ENCODE measurements at places on chromosomes 7 and 10. TPM values are rescaled to one million over a fixed set of nuclear protein-coding genes. Genes with fewer than 3 reads are reported as not detected.

- peaks cover 74% of the 10 kb centered on the region for H3K36me3 ChIP-seq
- H3K4me1 ChIP-seq, result peaks cover 91% of the 10 kb centered on the region
- H3K27me3 ChIP-seq, result no peaks in the 10 kb centered on the region
- no peak overlapping the region for H3K4me3 ChIP-seq
- no peak for DNase-seq
Observed at GRCh38 chr10:80165173-80165572, 32.6 kb downstream of the PLAC9 start.

The DRGX gene
- total RNA-seq, result not detected

- no peak for DNase-seq
- H3K27me3 ChIP-seq, result no peaks in the 10 kb centered on the region
- peak overlapping the region; percentile 3 for H3K27ac ChIP-seq
- H3K36me3 ChIP-seq, result no peaks in the 10 kb centered on the region
- H3K4me3 ChIP-seq, result no peak overlapping the region
Observed at GRCh38 chr7:36265680-36266079, 112.6 kb downstream of the EEPD1 start.

- no peak for DNase-seq
- no peaks in the 10 kb centered on the region for H3K36me3 ChIP-seq
- H3K27me3 ChIP-seq, result no peaks in the 10 kb centered on the region
- H3K27ac ChIP-seq, result no peak overlapping the region
Observed at GRCh38 chr7:159128767-159129166, 15.9 kb downstream of the VIPR2 start.

The DIP2C gene
- total RNA-seq, result 39.4 TPM

GRCh38 chr10:100551196-100551595 lies 15.5 kb downstream of the HIF1AN start:
- no peak for DNase-seq
- H3K4me3 ChIP-seq, result no peak overlapping the region
- no peak overlapping the region for H3K27ac ChIP-seq
- no peaks in the 10 kb centered on the region for H3K27me3 ChIP-seq
- no peaks in the 10 kb centered on the region for H3K4me1 ChIP-seq

DNA sequence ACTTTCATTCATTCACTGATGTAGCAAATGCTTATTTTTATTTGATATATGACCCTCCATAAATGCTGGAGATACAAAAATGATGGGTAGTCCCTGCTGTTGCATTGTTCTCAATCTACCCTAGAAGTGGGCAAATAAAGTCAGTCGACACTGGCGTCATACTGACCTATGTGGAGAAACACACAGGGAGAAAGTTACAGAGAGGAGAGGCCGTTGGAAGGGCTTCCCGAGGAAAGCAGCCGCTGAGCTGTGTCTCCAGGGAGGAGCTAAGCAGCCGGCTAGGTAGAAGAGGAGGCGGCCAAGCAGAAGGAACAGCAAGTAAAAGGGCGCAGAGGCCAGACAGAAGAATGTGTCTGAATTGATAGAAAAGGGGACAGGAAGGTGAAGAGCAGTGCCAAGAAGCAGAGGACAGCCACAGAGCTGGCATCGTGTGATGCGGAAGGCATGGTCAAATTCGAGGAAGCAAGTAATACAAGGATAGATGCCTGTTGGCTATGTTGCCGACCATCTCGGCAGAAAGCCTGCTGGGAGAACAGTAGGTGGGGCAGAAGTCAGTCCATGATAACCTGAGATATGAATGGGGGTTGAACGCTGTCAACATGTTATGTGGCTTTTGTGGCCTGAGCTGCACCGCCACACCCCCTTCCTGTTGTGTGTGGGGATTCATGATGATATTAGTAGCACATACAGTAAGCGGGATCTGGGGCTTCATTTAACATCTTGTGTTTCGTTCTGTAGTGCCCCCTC lies 25.9 kb downstream of the ST8SIA6 start:
- H3K27me3 ChIP-seq, result no peaks in the 10 kb centered on the region
- H3K4me1 ChIP-seq, result peaks cover 6% of the 10 kb centered on the region

- no peaks in the 10 kb centered on the region for H3K36me3 ChIP-seq
- peaks cover 3% of the 10 kb centered on the region for H3K27me3 ChIP-seq
- no peak for DNase-seq
Observed at GRCh38 chr10:69866688-69867461, 65.2 kb downstream of the COL13A1 start.

The MCM7 gene
- 36.7 TPM for total RNA-seq

- H3K27ac ChIP-seq, result no peak within 1 kb of the TSS
- H3K4me1 ChIP-seq, result no peaks in the 10 kb centered on the region
- no peaks in the 10 kb centered on the region for H3K27me3 ChIP-seq
- peak; percentile 8 for DNase-seq
- no peaks in the 10 kb centered on the region for H3K36me3 ChIP-seq
Observed at GRCh38 chr10:61662794-61663259, at the start of gene CABCOCO1. Gene CABCOCO1 (plus strand): TSS chr10:61662929. CDS start chr10:61662973, 44 bp downstream.

GRCh38 chr7:51080622-51081269 lies 235.9 kb downstream of the COBL start:
- H3K4me1 ChIP-seq, result no peaks in the 10 kb centered on the region
- no peak overlapping the region for H3K27ac ChIP-seq
- H3K36me3 ChIP-seq, result no peaks in the 10 kb centered on the region
- no peak overlapping the region for H3K4me3 ChIP-seq
- no peaks in the 10 kb centered on the region for H3K27me3 ChIP-seq
- no peak for DNase-seq

DNA sequence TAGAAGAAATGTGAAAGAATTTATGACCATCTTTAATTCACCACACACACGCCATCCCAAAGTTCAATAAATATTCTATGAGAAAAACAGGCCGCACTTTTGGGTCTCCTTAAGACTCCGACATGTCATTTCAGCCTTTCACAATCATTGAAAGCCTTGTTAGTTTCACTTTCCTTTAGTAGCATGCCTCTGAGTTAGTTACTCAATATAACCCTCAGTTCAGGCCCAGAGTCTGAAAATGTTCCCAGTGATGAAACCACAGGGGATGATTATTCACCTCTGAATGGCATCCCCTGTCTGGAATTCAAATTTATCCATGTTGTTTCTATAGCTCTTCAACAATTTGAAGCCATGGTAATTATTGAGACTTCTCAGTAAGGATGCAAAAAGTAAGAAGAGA lies 278.1 kb upstream of the NRP1 start:
- no peaks in the 10 kb centered on the region for H3K36me3 ChIP-seq
- no peaks in the 10 kb centered on the region for H3K27me3 ChIP-seq
- no peak overlapping the region for H3K4me3 ChIP-seq
- H3K27ac ChIP-seq, result no peak overlapping the region

DNA sequence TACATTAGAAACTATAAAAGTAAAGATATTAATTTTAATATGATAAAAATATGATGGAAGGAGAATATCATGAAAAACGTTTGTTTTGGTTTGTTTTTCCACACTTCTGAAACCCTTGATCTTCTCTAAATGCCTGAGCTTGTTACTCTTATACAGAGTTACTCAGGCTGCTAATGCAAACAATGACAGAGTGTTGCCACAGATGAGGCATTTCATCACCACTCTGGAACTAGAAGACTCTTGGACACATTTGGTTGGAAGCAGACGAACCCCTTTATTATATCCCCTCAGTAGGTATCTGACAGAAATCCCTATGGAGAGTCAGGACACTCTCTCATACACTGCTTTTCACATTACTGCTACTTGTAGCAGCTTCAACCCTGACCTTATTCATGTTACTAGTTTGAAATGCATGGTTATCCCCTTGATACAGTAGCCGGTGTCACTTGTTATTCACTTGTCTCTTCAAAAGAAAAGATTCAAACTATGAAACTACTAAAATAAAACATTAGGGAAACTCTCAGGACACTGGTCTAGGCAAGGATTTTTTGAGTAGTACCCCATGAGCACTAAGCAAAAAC lies 66.9 kb downstream of the SEMA3C start:
- H3K27me3 ChIP-seq, result no peaks in the 10 kb centered on the region
- no peak overlapping the region for H3K27ac ChIP-seq
- H3K36me3 ChIP-seq, result no peaks in the 10 kb centered on the region
- no peak overlapping the region for H3K4me3 ChIP-seq
- no peak for DNase-seq
- peaks cover 4% of the 10 kb centered on the region for H3K4me1 ChIP-seq

DNA sequence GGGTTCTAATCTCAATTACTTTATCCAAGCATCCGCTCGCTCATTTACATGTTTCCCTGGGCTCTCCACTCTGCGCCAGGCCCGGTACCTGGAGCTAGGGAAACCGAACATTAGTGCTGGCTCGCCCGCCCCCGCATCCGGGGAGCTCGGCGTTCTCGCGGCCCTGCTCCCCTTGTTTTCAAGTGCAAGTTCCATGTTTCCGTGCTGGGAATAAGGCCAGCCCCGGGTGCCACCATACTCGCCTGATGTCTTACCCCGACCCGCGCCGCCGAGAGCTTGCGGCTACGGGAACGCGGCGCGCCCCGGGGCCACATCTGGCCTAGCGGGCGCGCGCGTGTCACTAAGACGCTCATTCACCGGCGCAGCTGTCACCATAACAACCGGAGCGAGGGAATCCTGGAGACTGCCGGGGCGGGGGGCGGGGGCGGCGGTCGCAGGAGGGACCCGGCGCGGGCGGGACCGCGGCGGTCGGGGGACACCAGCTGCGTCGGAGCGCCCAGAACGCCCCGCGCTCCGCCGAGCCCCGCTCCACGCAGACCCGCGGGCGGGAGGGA lies at the start of gene NEURL1:
Gene NEURL1 (plus strand): TSS at position 344 of the 554 bp plus-strand sequence. CDS start 683 bp downstream, outside the sequence.
- peak within 1 kb of the TSS; percentile 25 for H3K4me3 ChIP-seq
- H3K27me3 ChIP-seq, result no peaks in the 10 kb centered on the region
- no peak for DNase-seq
- H3K27ac ChIP-seq, result no peak within 1 kb of the TSS

- no peaks in the 10 kb centered on the region for H3K27me3 ChIP-seq
- H3K36me3 ChIP-seq, result no peaks in the 10 kb centered on the region
- H3K4me1 ChIP-seq, result peaks cover 29% of the 10 kb centered on the region
- no peak overlapping the region for H3K27ac ChIP-seq
- no peak for DNase-seq
Observed at GRCh38 chr10:122159141-122159970, 111.7 kb upstream of the BTBD16 start.

The PIP gene
- total RNA-seq, result not detected

The GARIN1A gene
- 2.7 TPM for total RNA-seq

DNA sequence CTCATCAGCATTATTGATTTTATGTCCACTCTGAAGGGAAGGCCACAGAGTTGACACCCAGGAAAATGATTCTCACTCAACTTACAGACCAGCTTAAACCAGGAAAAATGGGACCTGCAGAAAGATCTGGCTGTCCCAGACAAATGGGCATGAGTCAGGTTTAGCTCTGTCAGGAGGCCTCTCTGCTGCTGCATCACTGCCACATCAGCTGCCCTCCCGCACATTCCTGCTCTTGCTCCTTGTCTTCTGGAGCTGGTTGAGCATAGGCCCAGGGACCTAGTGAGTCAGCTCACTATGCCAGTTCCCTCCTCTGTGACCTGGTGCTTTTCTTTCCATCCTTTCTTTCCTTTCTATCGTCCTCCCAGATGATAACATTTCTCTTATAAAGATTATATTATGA lies 18.8 kb upstream of the SMNDC1 start:
- no peaks in the 10 kb centered on the region for H3K36me3 ChIP-seq
- H3K4me3 ChIP-seq, result no peak overlapping the region
- DNase-seq, result no peak
- H3K27ac ChIP-seq, result no peak overlapping the region
- H3K4me1 ChIP-seq, result no peaks in the 10 kb centered on the region

DNA sequence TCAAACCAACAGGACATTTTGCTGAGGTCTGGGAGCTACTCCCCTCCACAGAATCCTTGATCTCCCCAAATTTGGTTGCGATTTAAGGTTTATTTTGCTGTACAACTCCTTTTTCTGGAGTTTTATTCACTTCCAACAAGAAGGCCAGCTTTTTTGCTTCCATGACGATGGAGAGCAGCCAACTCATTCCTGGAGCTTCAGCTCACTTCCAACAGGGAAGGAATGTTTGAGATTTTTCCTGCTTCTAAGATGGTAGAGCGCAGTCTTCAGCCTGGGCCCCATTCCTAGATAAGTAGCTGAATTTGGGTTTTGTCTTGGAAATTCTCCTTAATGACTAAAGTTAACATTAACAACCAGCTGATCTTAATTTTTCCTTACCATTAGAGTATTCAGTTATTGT lies 30.9 kb upstream of the CREB3L2 start:
- H3K27me3 ChIP-seq, result no peaks in the 10 kb centered on the region
- no peaks in the 10 kb centered on the region for H3K36me3 ChIP-seq
- H3K4me3 ChIP-seq, result no peak overlapping the region
- no peaks in the 10 kb centered on the region for H3K4me1 ChIP-seq

The SUFU gene
- 13.3 TPM for total RNA-seq

DNA sequence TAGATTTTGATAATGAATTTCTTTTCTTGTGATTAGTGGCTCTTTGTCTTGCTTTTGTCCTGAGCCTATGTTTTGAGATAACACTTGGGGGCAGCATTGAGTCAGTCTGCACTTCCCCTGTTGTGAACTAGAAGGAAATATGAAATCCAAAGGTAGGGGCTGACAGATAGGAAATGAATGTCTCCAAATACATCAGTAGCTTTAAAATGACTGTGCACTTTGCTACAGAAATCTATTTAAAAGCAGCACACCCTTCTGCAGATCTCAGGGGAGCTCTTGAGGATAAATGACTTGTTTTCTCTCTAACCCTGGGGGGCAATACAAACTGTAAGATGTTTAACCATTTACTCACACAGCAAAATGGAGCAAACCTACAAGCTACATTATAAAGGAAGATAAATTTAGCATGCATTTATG lies 176.0 kb upstream of the MYO3A start:
- H3K4me3 ChIP-seq, result no peak overlapping the region
- no peaks in the 10 kb centered on the region for H3K27me3 ChIP-seq
- H3K27ac ChIP-seq, result no peak overlapping the region
- H3K36me3 ChIP-seq, result no peaks in the 10 kb centered on the region

The AKR1E2 gene
- total RNA-seq, result 24.3 TPM

The CHN2 gene
- 4.2 TPM for total RNA-seq

GRCh38 chr7:30206491-30206890 lies 71.7 kb downstream of the MTURN start:
- H3K4me1 ChIP-seq, result peaks cover 8% of the 10 kb centered on the region
- H3K36me3 ChIP-seq, result no peaks in the 10 kb centered on the region

The MRLN gene
- not detected for total RNA-seq

The UCMA gene
- total RNA-seq, result not detected

The CFAP58 gene
- total RNA-seq, result 0.20 TPM

- H3K4me1 ChIP-seq, result peaks cover 28% of the 10 kb centered on the region
- no peak overlapping the region for H3K4me3 ChIP-seq
- no peak overlapping the region for H3K27ac ChIP-seq
- H3K27me3 ChIP-seq, result no peaks in the 10 kb centered on the region
Observed at GRCh38 chr10:98463976-98464754, 17.4 kb upstream of the HPS1 start.

The TRIM50 gene
- total RNA-seq, result not detected

The PFKFB3 gene
- 77.9 TPM for total RNA-seq

The DEPP1 gene
- total RNA-seq, result 659 TPM

The LEP gene
- 26.7 TPM for total RNA-seq
